ENCODE measurements at places on chromosomes 12 and 14.
A peak's percentile ranks its signal among the peaks of the same experiment; 100 is the strongest.

GRCh38 chr12:100671396-100672074 is 98.1 kb downstream of the GAS2L3 start:
- DNase-seq, result no peak

GRCh38 chr12:78951803-78952551 is 87.4 kb downstream of the SYT1 start:
- no peak for DNase-seq

DNA sequence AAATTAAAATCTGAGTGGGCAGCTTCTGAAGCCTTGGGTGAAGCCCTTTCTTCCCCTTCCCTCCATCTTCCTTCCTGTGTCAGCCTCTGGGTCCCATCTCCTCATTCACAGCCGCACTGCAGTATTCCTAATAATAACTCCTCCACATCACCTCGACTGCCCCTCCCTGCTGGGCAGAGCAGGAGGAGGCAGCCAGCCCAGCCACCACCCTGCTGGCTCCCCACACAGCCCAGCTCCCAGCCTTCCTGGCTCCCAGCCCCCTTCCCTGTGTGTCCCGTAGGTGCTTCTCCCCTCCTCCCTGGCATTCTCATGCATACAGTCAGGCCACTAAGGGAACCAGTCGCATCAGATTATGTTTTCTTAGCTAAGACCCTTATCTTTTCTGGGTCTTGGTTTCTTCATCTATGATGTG is 3.7 kb downstream of the IFFO1 start:
- no peak for DNase-seq

GRCh38 chr14:33406766-33407165 is 468.1 kb downstream of the NPAS3 start:
- no peak for DNase-seq

GRCh38 chr14:104593241-104593701 is 11.3 kb downstream of the TMEM179 start:
- no peak for DNase-seq

DNA sequence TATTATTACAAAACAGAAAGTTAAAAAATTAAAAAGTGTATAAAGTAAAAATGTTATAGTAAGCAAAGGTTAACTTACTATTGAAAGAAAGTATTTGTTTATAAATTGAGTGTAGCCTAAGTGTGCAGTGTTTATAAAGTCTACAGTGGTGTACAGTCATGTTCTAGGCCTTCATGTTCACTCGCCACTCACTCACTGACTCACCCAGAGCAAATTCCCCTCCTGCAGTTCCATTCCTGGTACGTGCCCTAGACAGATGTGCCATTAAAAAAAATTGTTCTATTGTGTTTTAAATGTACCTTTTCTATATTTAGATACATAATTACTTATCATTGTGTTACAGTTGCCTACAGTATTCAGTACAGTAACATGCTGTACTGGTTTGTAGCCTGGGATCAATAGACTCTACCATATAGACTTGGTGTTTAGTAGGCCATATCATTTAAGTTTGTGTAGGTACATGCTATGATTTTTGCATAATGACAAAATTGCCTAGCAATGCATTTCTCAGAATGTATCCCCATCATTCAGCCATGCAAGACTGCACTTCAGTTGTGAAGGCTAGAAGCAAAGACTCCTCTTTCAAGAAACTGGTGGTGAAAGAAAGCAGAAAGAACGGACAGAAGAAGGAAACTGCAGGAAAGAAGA is 100.6 kb downstream of the DACT1 start:
- DNase-seq, result peak; percentile 56

- no peak for DNase-seq
These were observed 469.9 kb downstream of the DPF3 start for GRCh38 chr14:72423957-72424356.
